ENCODE measurements at places on chromosomes 13 and 19.

GRCh38 chr13:48334534-48335127 is 31.1 kb downstream of the RB1 start:
- no peak for DNase-seq

- DNase-seq: peak; percentile 2
Measured at GRCh38 chr13:89951341-89951740, 1396.1 kb upstream of the MIR17HG start.

GRCh38 chr13:33348366-33348765 is 62.8 kb upstream of the STARD13 start:
- no peak for DNase-seq

GRCh38 chr13:23578411-23579071 is 8.3 kb downstream of the TNFRSF19 start:
- peak; percentile 71 for DNase-seq

DNA sequence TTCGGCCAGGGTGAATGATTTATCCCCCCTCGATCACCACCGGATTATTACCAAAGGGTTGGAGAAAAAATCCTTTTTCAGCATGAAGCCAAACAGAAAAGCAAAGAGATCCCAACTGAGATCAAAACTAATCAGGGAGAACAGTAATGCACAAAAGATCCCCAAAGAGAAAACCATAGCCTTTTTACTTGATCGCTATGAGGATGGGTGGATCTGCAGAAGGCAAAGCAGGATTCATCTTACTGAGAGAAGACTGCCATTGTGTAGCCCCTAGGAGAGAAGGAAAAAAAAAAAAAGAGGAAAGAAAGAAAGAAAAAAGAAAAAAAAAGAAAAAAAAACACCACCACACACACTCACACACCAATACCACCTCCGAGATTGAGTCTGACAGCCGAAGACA is at the start of gene FGF14:
Gene FGF14 (minus strand): TSS at position 283 of the 400 bp plus-strand sequence.
- DNase-seq: peak; percentile 15

- DNase-seq: no peak
Measured at GRCh38 chr19:35741203-35741515, 1.1 kb downstream of the IGFLR1 start.

DNA sequence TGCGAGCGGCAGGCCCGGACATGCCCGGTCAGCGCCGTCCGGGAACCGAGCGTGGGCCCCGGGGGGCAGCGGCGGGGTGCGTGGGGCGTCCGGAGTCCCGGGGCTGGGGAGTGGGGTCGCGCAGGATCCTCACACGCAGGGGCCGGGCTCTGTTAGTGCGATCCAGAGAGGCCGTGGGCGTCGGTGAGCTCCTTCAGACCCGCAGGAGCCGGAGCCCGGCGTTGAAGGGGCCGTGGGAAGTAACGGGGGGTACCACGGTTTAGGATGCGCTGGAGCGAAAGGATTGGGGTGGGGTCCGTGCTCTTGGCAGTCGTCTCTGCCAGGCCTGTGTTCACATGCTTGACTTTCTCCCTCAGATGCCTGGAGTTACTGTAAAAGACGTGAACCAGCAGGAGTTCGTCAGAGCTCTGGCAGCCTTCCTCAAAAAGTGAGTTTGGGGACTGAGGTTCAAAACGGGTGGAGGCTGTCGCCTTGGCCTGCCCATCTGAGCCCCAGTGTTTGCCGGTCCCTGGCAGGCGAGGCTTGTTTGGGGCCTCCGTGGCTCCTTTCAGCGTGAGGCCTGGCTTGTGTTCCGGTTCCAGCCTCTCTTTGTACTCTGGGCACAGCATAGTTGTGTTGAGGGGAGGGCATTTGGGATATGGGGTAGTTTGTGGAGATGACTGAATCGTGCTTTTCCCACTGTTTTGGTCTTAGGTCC is 512 bp downstream of the RPS19 start:
- peak; percentile 54 for DNase-seq

DNA sequence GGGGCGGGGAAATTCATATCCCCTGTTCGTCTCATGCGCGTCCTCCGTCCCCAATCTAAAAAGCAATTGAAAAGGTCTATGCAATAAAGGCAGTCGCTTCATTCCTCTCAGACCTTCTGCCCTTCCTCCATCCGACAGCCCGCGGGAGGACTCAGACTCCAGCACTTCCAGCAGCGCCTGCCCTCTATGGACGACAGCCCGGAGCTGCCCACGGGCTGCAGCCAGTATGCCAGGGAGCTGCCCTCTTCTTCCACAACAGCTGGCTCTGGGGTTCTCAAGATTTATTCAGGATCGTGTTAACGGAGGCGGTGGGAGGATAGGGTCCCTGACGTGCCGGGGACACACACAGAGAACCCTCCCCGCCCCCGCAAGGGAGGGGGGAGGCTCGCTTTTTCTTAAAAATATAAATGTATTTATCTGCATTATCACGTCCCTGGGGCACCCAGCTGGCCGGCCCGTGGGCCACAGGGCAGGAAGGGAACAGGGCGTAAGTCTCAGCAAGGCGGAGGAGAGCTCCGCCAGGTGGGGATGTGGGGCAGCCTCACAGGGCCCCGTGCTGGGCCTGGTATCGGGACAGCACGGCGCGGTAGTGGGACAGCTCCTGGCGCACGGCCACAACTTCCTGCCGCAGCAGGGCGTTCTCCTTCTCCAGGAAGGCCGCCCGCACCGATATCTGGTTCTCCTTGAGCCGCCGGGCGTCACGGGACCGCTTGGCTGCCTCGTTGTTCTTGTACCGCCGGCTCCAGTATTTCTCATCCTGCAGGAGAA is 6.7 kb downstream of the DBP start:
- DNase-seq: peak; percentile 52

GRCh38 chr19:16897856-16898161 is 9.0 kb downstream of the F2RL3 start:
- DNase-seq: no peak

- no peak for DNase-seq
Measured at GRCh38 chr13:96810104-96810503, 184.2 kb downstream of the OXGR1 start.

- DNase-seq: no peak
Measured at GRCh38 chr13:43730642-43731041, 56.1 kb downstream of the ENOX1 start.

DNA sequence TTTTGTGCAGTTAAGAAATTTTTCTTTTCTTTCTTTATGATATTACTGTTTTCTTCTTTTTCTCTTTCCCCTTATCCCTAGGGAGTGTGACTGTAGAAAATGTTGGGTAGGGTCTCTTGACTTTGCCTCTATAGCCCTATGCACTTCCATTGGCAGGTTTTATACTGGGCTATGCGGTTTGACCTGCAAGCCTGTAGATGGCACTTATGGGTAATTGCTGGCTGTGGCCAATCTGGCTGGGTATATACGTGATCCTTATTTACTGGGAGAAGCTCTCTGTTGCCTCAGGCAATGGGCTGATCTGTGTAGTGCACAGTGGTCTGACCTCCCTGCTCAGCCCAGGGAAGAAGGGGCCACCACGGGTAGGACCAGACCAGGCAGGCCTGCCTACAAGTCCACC is 78.8 kb downstream of the RAP2A start:
- no peak for DNase-seq

DNA sequence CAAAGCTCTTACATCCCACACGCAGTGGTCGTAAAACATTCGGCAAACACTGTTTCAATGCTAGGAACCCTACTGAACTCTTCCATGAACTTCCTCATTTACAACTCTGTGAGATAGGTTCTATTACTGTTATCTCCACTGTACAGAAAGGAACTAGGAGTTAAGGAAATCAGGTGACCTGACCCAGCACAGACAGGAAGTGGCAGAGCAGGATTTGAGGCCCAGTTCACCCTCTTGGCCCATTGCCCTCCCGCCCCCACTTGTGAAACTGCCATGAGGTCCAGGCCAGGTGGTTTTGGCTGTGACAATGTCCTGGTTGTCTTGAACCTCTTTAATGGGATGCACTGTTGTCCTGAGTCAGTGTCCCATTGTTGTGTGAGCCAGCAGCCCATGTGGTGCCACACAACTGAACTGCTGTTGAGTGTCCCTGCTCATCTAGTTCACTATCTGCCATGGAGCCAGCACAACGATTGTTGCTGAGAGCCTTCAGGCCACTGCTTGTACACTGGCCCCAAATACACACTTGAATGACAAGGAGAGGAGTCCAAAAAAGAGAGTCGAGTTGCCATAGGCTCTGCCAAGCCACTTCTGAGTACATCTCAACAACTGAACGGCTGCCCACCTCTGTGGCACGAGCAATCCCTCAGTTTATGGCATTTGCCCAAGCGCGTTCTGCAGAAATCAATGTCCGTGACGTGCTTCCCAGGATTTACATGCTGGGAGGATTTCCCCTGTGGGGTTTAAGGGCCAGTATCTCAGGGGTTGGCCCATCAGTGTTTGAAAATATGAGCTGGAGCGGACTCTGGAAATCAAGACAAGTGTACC is 484.6 kb downstream of the TSHZ3 start:
- no peak for DNase-seq

- DNase-seq: no peak
Measured at GRCh38 chr19:10005632-10006334, 4.5 kb downstream of the COL5A3 start.

DNA sequence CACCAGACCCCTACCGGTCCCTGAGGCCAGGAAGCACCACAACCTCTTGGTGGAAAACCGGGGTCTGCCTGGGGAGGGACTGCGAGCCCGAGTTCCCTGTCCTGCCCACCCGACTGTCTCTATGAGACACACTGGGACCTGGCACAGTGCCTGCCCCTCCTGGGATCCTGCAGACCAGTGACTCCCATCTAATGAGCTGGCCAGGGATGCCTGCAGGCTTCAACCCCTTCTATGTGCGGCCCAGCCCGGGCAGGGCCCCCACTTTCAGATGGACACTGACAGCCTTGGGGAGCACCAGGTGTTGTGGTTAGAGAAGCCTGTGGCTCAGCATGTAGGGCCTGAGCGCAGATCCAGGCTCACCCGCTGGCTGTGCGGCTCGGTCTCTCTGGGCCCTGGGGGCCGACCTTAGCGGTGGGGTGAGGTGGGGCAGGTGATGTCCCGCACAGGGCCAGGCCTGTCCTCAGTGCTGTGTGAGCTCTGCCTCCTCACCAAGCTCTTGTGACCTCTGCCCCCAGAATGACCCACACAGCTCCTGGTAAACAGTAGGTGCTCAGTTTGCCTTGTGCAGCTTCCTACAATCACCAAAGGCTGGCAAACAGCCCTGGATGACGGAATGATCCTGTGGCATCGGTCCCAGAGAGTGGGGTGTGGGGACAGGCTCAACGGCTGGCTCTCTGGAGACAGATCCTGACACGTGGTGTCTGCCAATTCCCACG is 17.9 kb upstream of the CACTIN start:
- no peak for DNase-seq

GRCh38 chr19:39542206-39542605 is 2.2 kb upstream of the EID2 start:
- peak; percentile 85 for DNase-seq

DNA sequence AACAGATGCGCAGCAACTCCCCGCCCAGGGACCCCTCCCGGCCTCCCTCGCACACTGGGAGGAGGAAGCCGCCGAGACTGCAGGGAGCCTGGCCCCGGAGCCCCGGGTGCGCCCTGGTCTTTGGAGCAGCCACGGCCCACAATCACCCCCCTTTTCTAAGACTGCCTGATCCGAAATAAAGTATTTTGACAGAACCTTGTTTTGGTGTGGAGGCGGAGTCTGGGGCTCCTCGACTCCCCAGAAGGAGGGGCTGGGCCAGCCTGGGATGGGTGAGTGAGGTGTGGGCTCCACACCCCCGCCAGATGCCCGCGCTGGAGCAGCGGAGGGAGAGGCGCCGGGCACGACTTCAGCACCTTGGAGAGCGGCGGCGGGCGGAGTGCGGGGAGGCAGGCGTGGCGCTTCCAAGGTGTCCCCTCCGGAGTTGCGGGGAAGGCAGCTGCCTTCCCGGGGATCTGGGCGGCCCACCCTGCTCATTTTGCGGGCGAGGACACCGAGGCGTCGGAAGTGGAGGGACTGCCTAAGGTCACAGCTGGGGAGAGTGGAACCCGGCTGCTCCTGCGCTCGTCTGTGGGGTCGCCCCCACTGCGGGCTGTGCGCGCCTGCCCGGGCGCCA is 9.4 kb downstream of the SIRT6 start:
- DNase-seq: no peak

GRCh38 chr13:99681695-99682094 is 180.4 kb downstream of the TM9SF2 start:
- DNase-seq: peak; percentile 11

DNA sequence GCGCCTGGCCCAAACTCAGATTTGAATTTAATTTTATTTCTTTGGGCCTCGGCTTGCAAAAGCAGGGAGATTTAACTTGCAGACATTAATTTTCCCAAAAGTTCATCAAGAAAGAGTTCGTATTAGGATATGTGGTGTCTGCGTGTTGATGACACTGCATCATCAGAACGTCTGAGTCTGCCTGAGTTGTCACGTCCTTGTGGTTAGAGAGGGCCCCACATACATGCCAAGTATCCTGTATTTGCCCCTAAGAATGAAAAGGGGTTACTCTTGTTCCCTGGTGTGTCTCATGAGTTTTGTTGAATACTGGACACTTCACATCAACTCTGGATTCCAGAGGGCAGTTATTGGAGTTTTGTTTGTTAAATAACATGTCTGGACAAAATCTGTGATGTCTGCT is 5.6 kb upstream of the TEX29 start:
- DNase-seq: no peak

- peak; percentile 93 for DNase-seq
Measured at GRCh38 chr13:112078879-112079531, 12.1 kb downstream of the SOX1 start.

GRCh38 chr13:97329331-97329730 is 104.6 kb upstream of the RAP2A start:
- DNase-seq: no peak

GRCh38 chr13:39563470-39563735 is 39.6 kb downstream of the LHFPL6 start:
- DNase-seq: no peak

GRCh38 chr13:114155320-114155719 is 22.9 kb upstream of the RASA3 start:
- no peak for DNase-seq

DNA sequence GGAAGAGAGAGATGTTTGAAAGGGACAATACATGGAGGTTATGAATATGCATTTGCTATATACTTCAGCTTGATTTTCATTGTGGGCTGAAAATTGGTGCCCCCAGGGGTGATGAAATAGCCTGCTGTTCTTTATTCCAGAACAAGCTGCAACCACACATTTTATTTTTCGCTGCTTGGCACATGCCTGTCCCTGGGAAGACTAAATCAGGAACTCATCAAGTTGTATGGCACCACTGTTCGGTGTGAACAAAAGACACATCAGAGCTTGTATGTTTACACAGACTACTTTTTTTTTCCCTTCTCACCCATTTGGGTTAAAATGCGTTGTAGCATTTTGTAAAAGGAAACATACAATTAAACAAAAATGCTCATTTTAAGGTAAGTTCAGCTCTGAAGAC is 230.7 kb downstream of the NALCN start:
- DNase-seq: peak; percentile 73

- DNase-seq: no peak
Measured at GRCh38 chr13:48906200-48906599, 69.5 kb upstream of the FNDC3A start.

GRCh38 chr19:56917998-56918397 is 77.5 kb upstream of the PEG3 start:
- DNase-seq: no peak

DNA sequence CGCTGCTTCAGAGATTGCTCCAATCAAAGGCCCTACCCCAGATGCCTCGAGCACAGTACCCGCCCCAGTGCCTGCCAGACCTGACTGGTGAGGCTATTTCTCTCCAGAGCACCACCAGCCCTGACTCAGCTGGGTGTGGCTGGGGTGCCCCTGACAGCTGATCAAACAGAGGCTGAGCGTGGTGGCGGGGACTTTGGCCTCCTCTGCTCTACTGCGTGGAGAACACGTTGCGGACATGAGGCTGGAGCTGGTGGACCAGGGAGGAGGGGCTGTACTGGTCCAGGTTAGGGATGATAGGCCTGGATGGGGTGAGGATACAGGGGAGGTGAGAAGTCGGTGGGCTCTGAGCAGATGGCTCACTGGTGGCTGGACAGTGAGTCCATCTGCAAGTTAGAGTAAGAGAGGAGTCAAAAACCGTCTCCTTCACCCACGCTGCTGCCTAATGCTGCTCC is 3.5 kb upstream of the DOCK6 start:
- peak; percentile 87 for DNase-seq
